ENCODE measurements at places on chromosomes 4 and X.

DNA sequence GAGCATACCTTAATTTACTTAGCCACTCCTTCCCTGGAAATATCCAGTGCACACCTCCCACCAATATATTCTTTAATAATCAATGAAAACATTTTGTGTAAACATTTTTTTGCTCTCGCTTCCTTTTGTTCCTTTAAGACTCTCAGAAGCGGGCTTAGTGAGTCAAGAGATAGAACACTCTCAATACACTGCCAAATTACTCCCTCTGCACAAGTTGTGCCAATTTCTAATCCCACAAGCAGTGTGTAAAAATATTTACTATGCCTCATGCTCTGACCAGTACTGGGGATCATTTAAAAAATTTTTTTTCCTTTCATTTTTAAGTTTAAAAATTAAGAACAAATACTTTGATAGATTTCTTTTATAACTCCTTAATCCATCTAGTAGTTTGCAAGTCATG, 5.1 kb downstream of the MORF4L2 start:
- no peak for DNase-seq

DNA sequence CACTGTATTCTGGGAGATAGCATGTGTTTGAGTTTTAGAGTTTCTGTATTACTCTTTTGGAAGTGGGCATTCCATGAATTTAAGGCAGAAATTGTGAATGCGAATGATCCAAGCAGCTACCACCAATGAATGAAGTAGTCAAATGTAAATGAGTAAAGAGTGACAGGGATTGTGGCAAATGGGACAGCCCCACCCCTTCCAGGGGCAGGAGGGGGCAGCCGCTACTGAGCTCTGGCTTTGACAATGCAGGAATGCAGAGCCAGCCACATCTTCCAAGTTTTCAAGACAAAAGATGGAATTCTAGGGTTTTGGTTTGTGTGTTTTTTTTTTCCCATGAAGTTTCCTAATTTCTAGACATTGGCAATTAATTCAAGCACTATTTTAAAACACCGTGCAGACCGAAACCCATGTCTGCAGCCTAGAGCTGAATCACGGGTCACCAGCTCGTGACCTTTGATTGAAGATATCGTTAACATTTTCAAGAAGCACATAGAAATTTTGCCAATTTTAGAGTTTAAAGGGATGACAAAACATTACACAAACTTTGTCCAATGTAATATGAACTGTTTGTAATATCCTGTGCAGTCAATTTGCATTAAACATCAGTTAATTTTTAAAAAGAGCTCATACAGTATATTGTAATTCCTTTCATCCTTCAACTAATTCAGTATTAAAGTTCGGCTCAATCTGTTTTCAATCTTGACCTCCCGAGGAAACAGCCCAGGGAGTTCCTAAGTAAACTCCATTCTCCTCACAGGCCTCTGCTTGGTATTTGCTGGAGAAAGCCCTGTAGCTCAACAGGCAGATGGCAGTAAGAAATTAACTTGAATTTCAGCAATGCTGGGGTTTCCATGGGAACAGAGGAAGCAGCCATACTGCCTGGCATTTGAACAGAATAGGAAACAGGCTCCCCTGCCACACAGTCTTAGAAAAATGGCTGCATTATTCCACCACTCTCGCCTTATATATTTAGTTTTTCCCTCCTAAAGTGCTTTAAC, 83.4 kb downstream of the UCHL1 start:
- DNase-seq: no peak

- DNase-seq: no peak
Measured at GRCh38 chr4:69781458-69782418, 21.3 kb upstream of the SULT1B1 start.

DNA sequence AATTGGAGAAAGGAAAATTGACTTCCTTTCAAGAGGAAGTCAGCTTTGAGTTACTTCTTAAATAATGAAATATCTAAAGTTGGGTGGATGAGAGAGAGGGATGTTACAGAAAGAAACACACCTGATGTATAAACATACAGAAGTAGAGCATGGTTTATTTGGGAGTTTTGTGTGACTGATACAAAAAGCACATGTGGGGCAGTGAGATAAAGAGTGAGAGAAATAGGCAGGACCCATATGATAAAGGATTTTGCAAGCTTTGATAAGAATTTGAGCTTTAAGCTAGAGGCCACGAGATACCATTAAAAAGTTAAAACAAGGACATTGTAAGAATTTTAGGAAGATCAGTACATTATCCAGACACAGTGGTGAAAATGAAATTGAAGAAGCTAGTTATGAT, 263.3 kb upstream of the GPRIN3 start:
- no peak for DNase-seq

DNA sequence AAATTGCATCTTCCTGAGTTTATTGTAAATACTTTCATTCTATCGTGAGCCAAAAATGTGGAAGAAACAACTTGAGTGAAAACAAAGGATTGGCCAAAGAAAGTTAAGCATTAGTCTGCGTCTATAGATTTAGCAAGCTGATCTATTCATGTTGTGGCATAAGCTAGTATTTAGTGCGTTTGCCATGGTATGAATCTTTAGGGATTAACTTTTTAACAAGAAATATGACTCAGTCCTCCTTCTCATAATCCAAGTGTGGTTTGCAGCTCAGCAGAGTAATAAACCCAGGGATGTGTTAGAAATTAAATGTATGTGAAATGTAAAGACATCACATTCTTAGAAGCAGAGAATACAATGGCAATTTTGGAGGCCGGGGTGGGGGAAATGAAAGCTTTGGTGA, 1110.9 kb downstream of the NLGN4X start:
- DNase-seq: no peak

DNA sequence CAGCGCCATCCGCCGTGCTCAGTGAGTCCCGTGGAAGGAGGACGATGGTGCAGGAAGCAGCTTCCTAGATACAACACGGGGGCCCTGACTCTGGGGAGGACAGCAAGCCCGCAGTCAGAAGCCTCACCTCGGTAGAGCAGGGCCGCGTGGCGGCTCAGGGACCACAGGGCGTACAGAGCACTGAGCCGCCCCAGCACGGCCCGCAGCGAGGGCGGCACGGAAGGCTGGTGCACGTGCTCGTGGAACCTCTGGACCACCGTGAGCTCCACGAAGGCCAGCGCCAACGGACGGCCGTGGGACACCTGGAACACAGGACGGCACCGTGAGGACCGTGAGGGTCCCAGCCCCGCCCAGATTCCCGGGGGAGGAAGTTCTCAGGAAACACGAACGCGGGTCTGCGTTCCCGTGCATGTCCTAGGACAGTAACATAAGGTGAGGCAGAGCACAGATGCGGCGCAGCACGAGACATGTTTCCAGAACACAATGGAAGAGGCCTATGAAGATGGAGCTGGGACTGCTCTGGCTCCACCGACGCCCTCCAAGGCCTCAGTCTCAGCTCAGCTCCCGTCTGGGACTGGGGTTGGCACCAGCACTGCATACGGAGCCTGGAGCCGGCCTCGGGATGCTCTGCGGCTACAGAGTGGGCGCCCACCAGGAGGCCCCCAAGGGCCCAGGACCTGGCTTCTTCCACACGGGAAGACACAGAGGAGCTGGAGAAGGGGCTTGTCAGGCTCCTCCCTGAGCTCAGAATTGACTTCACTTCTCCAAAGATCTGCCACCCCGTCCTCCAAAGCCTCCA, 65.5 kb downstream of the ACOX3 start:
- DNase-seq: no peak

GRCh38 chrX:114580336-114580735, 3.5 kb upstream of the HTR2C start:
- no peak for DNase-seq

GRCh38 chrX:66766318-66766717, 127.4 kb upstream of the EDA2R start:
- no peak for DNase-seq

DNA sequence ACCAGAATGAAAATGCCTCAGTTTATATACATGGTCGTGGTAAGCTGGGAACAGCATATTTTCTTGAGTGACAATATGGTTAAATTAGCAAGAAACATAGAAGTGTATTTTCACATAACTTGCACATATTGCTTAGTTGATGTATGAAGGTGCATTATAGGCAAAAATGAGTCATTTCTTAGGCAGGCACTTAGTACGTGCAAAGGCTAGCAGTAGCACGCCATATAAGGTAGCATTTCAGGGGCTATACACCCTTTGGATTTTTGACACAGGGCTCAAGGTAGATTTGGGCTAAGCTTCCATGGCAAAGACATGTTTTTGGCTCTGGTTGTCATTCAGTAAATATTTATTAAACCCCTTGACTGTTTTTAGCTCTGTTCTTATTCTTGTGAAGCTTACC, 33.1 kb downstream of the PCDH7 start:
- DNase-seq: no peak

DNA sequence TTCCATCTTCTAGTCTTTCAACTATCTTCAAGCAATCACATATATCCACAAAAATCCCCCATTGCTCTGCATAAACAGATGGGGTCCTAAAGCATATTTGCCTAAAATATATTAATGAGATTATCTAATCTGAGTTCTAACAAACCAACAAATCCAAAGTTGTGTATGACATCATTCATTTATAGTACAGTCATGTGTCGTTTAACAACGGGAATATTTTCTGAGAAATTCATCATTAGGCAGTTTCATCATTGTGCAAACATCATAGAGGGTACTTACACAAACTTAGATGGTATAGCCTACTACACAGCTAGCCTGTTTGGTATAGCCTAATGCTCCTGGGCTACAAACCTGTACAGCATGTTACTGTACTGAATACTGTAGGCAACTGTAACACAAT, 38.0 kb upstream of the SRD5A3 start:
- no peak for DNase-seq

- DNase-seq: no peak
Measured at GRCh38 chr4:40550196-40550595, 79.5 kb downstream of the RBM47 start.

DNA sequence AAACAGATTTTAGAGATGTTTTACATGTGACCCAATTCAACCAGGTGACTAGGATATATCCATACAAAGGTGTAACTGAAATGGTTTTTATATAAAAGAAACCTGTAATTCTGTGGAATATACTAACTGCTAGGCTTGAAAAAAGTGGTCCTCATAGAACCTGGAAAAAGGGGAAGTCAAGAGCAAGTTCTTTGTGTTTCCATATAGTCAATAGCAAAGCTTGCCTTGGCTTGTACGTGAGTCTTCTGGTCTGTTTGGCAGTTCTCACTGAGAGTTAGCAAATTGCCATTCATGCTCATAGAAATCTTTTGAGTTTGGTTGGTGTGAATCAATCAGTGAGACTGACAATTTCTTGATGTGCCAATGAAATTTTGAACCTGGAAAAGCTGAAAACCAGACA, 79.4 kb upstream of the SMIM10 start:
- no peak for DNase-seq

DNA sequence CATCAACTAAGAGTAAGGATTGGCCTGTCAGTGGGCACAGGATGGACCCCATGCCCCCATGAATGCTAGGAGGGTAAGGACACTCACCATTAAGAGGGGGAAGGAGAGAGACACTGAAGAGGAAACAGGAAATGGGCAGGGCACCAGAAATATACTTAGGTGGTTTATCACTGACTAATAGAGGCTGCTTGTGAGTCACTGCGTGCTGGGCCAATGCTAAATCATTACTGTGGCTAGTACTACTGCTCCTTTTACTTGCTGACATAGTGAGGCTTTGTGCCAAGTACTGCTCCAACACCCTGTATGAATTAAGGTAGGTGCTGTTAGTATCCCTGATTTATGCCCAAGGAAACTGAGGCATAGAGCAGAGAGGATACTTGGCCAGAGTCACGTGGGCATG, 130.4 kb upstream of the FRMPD4 start:
- DNase-seq: no peak

GRCh38 chrX:12949205-12949926, 25.5 kb upstream of the TMSB4X start:
- no peak for DNase-seq

DNA sequence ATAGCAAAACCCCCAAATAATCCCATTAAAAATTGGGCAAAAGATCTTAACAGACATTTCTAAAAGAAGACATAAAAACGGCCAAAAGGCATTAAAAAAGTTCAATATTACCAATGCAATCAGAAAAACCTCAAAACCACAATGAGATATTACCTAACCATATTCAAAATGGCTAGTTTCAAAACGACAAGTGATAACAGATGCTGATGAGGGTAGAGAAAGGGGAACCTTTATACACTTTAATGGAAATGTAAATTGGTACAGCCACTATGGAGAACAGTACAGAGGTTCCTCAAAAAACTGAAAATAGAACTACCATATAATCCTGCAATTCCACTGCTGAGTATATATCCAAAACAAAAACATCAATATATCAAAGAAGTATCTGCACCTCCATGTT, 6.2 kb downstream of the AADAT start:
- no peak for DNase-seq

DNA sequence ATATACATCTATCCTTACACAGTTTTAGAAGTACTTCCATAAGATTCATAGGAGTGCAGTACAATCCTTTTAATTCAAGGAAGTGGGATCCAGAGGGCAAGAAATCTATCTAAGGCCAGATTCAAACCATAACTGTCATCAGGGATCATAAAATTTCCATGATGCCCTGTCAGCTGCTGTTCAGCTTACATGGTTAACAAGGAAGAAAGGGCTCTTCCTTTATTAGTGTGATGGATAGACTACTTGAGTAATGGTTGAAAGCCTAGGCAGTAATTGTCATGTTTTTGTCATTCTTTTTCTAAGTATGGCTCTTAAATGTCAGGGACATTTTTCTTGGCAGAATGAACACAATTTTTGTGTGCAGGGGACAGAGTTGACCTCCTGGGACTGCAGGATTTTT, 159.8 kb upstream of the CXCL13 start:
- no peak for DNase-seq

DNA sequence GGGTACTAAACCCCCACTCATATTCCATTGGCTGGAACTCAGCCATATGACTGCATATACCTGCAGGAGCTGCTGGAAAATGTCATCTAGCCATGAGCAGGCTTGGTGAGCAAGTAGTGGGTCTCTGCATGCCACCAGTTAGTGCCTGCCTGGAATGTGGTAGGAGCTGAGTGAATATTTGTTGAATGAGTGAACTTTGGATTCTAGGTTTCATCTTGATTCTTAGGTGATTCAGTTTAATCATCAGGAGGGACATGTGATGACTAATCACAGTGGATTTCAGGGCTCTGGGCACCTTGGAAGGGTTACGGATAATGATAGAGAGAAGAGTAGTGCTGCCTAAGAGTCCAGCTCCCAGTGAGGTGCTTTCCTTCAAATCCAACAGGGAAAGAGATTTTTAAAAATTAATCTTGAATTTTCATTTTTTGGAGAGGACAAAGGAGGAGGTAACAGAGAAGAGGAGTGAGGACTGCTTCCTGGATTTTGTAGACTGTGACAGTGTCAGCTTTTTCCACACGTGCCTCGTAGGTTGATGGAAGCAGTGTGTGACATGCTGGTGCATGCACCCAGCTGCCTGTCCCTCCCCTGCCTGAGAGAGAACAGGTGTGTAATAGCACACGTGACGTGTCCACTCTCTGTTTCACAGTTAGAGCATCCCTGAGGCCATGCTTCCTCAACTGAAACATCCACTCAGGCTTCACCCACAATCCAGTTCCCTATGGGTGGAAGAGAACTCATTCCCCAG, 30.4 kb downstream of the NHS start:
- no peak for DNase-seq
